Liver (tissue), 10 donors: ENCODE measurements at places on chromosomes 16 and 17. TPM values are rescaled to one million over a fixed set of nuclear protein-coding genes. Genes with fewer than 3 reads are reported as not detected.
A peak's percentile ranks its signal among the peaks of the same experiment; 100 is the strongest.

The CTRB2 gene
- 0.33 TPM for total RNA-seq

The TPSD1 gene
- not detected for total RNA-seq

The EMC8 gene
- total RNA-seq = 12.0 TPM

The USH1G gene
- not detected for total RNA-seq

The ASPA gene
- total RNA-seq = 0.89 TPM

The GNGT2 gene
- 0.23 TPM for total RNA-seq

- H3K36me3 ChIP-seq = no peaks in the 10 kb centered on the region
- no peak overlapping the region for H3K27ac ChIP-seq
- DNase-seq = no peak
- H3K4me1 ChIP-seq = peaks cover 18% of the 10 kb centered on the region
- H3K27me3 ChIP-seq = no peaks in the 10 kb centered on the region
These were observed 1.4 kb upstream of the GAA start for GRCh38 chr17:80100035-80100323.

DNA sequence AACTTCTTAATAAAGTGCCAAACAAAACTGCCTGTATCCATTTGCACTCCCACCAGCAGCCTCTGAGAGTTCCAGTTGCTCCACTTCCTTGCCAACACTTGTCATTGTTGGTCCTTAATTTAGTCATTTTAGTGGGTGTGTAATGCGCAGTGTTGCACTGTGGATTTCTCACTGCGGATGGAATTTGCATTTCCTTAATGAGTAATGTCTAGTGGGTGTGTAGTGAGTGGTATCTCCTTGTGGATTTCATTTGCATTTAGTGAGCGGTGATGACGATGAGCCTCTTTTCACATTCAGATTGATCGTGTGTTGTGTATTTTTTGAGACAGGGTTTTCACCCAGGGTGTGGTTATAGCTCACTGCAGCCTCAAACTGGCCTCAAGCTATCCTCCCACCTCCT is 4.1 kb upstream of the MSLN start:
- no peaks in the 10 kb centered on the region for H3K4me1 ChIP-seq
- no peaks in the 10 kb centered on the region for H3K36me3 ChIP-seq
- no peak for DNase-seq
- no peaks in the 10 kb centered on the region for H3K27me3 ChIP-seq

GRCh38 chr16:24734382-24734781 is 4.9 kb downstream of the TNRC6A start:
- no peak overlapping the region for H3K27ac ChIP-seq
- peaks cover 69% of the 10 kb centered on the region for H3K4me1 ChIP-seq
- H3K27me3 ChIP-seq = no peaks in the 10 kb centered on the region
- no peak overlapping the region for H3K4me3 ChIP-seq
- peaks cover 4% of the 10 kb centered on the region for H3K36me3 ChIP-seq

DNA sequence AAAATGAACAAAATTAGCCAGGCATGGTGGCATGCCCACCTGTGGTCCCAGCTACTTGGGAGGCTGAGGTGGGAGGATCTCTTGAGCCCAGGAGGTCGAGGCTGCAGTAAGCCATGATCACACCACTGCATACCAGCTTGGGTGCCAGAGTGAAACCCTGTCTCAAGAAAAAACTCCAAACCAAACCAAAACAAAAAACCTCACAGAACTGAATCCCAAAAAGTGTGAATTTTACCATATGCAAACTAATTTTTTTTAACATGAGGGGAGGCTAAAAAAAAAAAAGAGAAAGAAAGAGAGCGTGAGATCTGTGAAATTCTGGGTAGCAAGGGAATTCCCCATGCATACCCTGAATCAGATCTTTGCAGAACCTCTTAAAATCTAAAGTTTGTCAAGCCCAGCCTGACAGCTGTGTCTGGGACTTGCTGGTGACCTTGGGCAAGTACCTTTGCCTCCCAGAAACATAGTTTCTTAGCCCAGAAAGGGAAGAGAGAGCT is 17.1 kb upstream of the CDH1 start:
- no peaks in the 10 kb centered on the region for H3K36me3 ChIP-seq
- no peaks in the 10 kb centered on the region for H3K4me1 ChIP-seq
- no peak overlapping the region for H3K27ac ChIP-seq
- no peak overlapping the region for H3K4me3 ChIP-seq
- H3K27me3 ChIP-seq = no peaks in the 10 kb centered on the region

DNA sequence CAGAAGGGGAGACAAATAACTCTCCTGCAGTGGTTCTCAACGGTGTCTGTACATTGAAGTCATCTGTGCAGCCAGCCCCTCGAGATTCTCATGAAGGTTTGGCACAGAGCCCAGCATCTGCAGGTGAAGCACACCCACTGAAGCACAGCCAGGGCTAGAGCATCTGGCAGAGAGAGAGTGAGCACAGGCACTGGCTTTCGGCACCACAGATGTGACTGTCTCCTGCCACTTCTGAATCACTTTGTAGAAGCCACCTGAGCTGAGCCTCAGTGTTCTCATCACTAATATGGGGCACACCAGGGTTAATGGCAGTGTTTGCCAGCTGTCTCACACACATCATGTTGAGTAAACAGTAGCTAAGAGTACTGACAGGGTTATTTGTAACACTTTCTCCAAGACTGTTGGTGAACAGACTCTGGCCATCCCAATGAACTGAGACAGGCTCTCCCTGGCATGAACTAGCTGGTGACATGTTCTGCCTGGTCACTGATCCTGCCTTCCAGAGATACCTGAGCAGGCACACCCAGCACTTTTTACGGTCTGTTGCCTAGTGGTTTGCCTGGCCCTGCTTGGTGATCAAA is 10.9 kb downstream of the HSPB9 start:
- peaks cover 12% of the 10 kb centered on the region for H3K36me3 ChIP-seq
- peak overlapping the region; percentile 95 for H3K27ac ChIP-seq
- no peak overlapping the region for H3K4me3 ChIP-seq
- no peak for DNase-seq
- peaks cover 28% of the 10 kb centered on the region for H3K4me1 ChIP-seq

DNA sequence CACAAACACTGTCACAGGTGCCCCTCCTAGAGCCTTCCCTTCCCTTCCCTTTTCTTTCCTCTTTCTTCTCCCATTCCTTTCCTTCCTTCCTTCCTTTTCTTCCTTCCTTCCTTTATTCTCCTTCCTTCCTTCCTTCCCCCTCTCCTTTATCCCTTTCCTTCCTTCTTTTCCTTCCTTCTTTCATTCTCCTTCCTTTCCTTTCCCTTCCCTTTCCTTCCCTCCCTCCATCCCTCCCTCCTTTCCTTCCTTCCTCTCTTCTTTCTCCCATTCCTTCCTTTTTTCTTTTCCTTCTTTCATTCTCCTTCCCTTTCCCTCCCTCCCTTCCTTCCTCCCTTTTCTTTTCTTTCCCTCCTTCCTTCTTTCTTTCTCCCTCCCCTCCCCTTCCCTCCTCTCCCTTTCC is 170.0 kb downstream of the ENGASE start:
- H3K4me3 ChIP-seq = no peak overlapping the region
- no peak for DNase-seq
- H3K36me3 ChIP-seq = no peaks in the 10 kb centered on the region

GRCh38 chr17:57533684-57534305 is 211.3 kb downstream of the CCDC182 start:
- no peak overlapping the region for H3K4me3 ChIP-seq
- no peak for DNase-seq
- no peak overlapping the region for H3K27ac ChIP-seq
- no peaks in the 10 kb centered on the region for H3K36me3 ChIP-seq
- H3K27me3 ChIP-seq = no peaks in the 10 kb centered on the region

- no peaks in the 10 kb centered on the region for H3K27me3 ChIP-seq
- no peak overlapping the region for H3K4me3 ChIP-seq
- H3K36me3 ChIP-seq = no peaks in the 10 kb centered on the region
- no peak overlapping the region for H3K27ac ChIP-seq
- DNase-seq = no peak
- peaks cover 22% of the 10 kb centered on the region for H3K4me1 ChIP-seq
These were observed 3.6 kb upstream of the CBX4 start for GRCh38 chr17:79842656-79843473.

DNA sequence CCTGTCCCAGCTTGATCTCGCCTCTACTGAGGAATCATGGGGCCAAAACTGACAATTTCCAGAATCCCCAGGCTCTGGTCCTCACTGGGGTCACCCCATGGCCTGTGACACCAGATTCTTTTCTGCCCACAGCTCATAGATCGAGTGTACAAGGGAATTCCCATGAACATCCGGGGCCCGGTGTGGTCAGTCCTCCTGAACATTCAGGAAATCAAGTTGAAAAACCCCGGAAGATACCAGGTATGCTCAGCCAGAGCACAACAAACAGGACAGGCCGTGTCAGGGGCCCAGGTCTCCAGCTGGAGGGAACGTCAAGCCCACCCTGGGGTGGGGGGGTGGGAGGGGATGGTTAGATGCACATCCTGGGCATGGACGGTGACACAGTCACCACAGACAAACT is 17.5 kb downstream of the USP6 start:
- H3K36me3 ChIP-seq = no peaks in the 10 kb centered on the region
- no peak overlapping the region for H3K27ac ChIP-seq
- DNase-seq = no peak
- no peaks in the 10 kb centered on the region for H3K27me3 ChIP-seq
- no peak overlapping the region for H3K4me3 ChIP-seq

DNA sequence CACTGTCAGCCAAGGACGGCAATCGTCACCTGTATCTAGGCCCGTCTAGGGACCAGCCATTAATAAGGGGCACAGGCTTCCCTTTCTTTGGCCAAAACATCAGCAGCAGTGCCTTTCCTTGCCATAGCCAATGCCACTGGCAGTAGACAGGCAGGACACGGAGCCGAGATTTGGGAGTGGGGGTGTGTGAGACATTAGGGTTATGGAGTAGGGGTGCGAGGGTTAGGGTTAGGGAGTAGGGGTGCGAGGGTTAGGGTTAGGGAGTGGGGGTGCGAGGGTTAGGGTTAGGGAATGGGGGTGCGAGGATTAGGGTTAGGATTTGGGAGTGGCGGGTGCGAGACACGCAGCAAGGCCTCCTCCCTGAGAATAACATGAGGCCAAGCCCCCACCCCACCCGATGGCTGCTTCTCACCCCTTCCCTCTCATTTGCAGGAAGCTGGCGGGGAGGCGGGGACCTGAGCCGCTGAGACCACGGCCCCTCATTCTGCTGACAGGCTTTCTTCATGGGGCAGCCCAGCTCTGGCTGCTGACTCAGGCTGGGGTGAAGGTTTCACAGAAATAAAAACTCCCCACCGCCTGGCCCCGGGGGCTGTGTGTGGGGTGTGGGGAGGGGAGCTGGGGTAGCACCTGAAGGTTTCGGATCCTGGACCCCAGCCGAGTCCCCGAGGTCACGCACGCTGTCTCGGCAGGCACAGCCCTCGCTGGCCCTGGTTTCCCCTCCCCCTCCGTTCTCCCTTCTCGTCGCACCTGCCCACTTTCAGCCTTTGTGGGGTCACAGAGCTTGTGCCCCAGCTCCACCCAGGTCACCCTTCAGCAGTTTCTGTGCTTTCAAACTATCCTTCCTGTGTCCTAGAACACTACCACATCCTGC is 93.8 kb downstream of the PGS1 start:
- no peak for DNase-seq
- no peaks in the 10 kb centered on the region for H3K4me1 ChIP-seq
- no peaks in the 10 kb centered on the region for H3K27me3 ChIP-seq
- no peak overlapping the region for H3K4me3 ChIP-seq

GRCh38 chr16:65541646-65542045 is 419.8 kb upstream of the CDH11 start:
- H3K27ac ChIP-seq = no peak overlapping the region
- no peaks in the 10 kb centered on the region for H3K4me1 ChIP-seq

GRCh38 chr17:20234276-20234675 is 225.1 kb downstream of the SPECC1 start:
- no peaks in the 10 kb centered on the region for H3K4me1 ChIP-seq
- no peak for DNase-seq
- no peak overlapping the region for H3K4me3 ChIP-seq
- H3K27me3 ChIP-seq = no peaks in the 10 kb centered on the region
- no peak overlapping the region for H3K27ac ChIP-seq
- H3K36me3 ChIP-seq = no peaks in the 10 kb centered on the region

GRCh38 chr17:73742948-73743381 is 98.7 kb upstream of the SDK2 start:
- DNase-seq = no peak
- H3K27me3 ChIP-seq = no peaks in the 10 kb centered on the region
- H3K4me3 ChIP-seq = no peak overlapping the region
- H3K27ac ChIP-seq = no peak overlapping the region
- H3K4me1 ChIP-seq = peaks cover 5% of the 10 kb centered on the region

DNA sequence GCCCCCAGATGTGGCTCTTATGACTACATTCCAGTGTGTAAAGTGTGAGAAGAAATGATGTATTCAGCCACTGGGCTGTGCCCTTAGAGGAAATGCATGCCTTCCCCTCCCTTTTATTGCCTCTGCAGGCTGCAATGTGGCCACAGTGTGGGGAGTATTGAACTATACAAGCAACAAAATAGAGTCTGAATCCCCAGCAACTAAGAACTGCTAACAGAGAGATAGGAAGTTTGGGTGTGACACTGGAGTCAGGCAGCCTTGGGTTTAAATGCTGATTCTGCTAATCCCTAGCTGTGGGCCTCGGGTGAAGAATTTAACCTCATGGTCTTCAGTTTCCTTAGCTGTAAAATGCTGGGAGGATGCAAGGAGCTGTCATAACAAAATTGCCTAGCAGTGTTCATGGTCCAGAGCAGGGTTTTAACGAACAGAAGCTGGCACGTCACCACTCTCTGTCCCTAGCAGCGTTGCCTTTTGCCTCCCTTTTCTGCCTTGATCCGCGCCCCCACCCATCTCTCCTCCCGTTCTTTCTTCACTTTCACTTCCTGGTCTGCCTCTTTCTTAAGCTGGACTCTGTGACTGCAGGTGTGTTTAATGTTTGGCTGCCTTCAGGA is 50.3 kb downstream of the KPNA2 start:
- no peak overlapping the region for H3K4me3 ChIP-seq
- DNase-seq = no peak
- no peaks in the 10 kb centered on the region for H3K36me3 ChIP-seq
- H3K4me1 ChIP-seq = no peaks in the 10 kb centered on the region
- H3K27ac ChIP-seq = no peak overlapping the region
- no peaks in the 10 kb centered on the region for H3K27me3 ChIP-seq

DNA sequence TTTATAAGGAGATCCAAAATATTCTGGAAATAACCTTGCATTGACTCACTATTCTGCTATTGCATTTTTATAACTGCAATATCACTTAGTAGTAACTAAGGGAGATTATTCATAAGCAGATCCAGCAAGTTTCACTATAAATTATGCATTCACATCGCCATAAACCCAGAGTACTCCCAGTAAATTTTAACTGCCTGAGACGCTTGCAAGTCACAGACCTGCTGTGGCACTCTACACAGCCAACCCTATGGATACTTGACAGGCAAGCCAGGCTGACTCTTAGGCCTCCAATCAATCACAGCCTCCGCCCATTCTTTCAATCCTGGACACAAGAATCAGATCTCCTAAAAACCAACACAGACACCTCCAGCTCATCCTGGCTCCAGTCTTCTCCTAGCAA is 28.2 kb downstream of the USP31 start:
- DNase-seq = no peak
- no peak overlapping the region for H3K4me3 ChIP-seq
- no peak overlapping the region for H3K27ac ChIP-seq
- no peaks in the 10 kb centered on the region for H3K27me3 ChIP-seq
